Heart right ventricle (tissue), 16 donors: ENCODE measurements at places on chromosomes 7 and 10.

GRCh38 chr7:69827558-69827957 is 229.3 kb downstream of the AUTS2 start:
- no peaks in the 10 kb centered on the region for H3K4me1 ChIP-seq
- DNase-seq, result no peak
- no peak overlapping the region for H3K4me3 ChIP-seq
- H3K27ac ChIP-seq, result no peak overlapping the region
- H3K27me3 ChIP-seq, result no peaks in the 10 kb centered on the region

DNA sequence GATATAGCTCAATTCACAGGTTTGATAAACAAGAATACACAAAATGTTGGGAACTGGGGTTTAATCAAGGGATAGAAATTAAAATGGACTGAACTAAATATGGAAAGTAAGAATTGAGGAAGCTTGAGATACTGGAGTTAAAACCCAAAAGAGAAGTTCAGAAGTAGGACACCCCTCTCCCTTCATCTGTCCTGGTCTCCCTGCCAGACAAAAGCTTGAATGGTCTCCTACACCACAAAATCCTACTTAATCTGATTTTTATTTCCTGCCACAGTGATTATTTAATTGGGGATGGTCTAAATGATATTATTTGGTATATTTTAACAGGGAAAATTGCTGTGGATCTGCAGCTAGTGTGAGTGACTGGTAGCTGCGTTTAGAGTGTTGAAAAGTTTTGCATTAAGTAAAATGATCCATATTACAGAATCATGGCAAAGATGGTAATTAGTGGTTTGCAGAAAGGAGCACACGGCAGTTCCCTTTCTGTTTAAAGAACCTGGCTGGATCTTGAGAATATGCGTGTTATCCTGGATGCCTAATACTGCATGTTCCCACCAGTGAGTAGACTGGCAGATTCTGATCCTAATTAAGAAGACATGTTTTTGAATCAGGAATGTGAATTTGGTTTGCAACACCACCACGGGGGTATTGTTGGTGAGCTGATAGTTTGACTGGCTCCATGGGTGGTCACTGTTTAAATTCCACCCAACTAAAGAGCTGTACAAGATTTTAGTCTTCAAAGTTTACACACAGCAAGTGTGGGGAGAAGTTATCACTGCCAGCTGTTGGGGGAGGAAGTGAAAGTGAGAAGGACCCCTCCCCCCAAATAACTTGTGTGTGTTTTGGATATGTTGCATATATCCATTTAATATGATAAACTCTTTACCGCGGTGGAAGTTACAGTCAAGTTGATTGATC is 5.5 kb downstream of the RBM20 start:
- peak overlapping the region; percentile 89 for H3K27ac ChIP-seq
- H3K36me3 ChIP-seq, result no peaks in the 10 kb centered on the region
- peaks cover 62% of the 10 kb centered on the region for H3K27me3 ChIP-seq
- DNase-seq, result no peak
- peaks cover 33% of the 10 kb centered on the region for H3K4me1 ChIP-seq

- DNase-seq, result no peak
- H3K4me1 ChIP-seq, result no peaks in the 10 kb centered on the region
- H3K36me3 ChIP-seq, result no peaks in the 10 kb centered on the region
- H3K4me3 ChIP-seq, result no peak overlapping the region
- H3K27ac ChIP-seq, result no peak overlapping the region
- no peaks in the 10 kb centered on the region for H3K27me3 ChIP-seq
These were observed 91.8 kb downstream of the RNLS start for GRCh38 chr10:88491314-88491713.

DNA sequence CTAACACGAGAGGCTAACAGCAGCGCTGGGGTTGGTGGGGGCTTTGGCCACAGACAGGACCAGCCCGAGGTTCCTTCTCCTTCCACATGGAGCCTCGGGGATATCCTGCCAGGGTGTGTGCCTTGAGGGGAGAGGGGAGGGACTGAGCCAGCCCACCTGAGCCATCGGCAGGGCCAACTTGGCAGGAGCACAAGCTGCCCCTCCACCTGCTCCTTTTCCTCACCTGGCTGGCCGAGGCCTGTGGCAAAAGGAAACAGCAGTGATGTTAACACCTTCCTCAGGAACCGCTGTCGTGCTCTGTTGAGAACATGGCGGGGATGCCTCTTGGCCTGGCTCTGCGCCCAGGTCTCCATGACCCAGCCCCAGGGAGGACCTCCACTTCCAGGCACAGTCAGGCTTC is 255.1 kb upstream of the PPP2R2D start:
- no peak overlapping the region for H3K27ac ChIP-seq
- H3K4me3 ChIP-seq, result no peak overlapping the region
- no peak for DNase-seq
- H3K36me3 ChIP-seq, result no peaks in the 10 kb centered on the region
- no peaks in the 10 kb centered on the region for H3K4me1 ChIP-seq
